ENCODE measurements at places on chromosomes 11 and 22.

DNA sequence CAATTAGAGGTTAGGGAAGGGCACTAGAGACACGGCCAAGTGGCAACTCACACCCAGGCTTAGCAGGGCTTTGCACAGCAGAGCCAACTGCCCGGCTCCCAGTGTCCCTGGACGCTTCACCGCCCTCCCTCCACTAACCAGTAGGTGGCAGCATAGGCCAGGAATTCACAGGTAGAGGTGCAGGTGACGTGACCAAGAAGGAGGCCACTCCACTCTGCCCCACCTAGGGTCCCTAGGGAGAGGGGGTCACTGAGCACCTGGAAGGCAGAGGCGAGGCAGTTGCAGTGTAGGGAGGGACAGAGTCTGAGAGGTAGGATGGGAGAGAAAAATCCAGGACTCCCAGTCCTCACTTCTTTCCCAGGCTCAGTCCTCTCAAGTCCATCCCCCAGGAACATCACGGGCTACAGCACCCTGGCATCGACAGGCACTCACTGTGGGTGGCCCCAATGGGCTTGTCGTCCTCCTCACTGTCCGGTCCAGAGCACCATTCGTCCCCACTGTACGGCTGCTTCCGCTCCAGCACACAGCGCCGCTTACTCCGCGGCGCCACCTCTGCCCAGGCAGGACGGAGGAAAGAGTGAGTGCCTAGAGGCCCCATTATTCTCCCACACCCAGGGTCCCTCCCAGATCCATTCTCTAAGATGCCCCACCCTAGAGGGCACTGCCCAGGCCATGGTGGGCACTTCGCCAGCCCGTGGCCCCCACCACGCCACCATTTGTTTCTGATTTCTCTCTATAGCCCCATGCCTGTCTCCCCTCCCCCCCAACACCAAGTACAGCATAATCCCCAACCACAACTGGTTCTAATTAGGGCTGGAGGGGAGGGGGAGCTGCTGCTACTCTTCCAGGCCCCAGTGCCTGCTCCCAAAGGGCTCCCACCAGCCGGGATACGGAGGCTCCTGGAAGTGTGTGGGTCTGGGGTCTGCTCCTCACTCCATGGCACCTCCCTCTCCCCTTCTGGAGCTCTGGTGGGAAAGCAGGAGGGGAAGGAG is 18.4 kb downstream of the BCL9L start:
- peak; percentile 83 for DNase-seq

GRCh38 chr11:65420506-65420905 is 2.1 kb upstream of the NEAT1 start:
- no peak for DNase-seq

GRCh38 chr22:38412435-38413084 is 42.4 kb downstream of the KCNJ4 start:
- no peak for DNase-seq

GRCh38 chr11:47108214-47108613 is 68.5 kb downstream of the ARFGAP2 start:
- no peak for DNase-seq

- DNase-seq: no peak
These were observed 570.1 kb downstream of the BRD1 start for GRCh38 chr22:49257551-49257961.

DNA sequence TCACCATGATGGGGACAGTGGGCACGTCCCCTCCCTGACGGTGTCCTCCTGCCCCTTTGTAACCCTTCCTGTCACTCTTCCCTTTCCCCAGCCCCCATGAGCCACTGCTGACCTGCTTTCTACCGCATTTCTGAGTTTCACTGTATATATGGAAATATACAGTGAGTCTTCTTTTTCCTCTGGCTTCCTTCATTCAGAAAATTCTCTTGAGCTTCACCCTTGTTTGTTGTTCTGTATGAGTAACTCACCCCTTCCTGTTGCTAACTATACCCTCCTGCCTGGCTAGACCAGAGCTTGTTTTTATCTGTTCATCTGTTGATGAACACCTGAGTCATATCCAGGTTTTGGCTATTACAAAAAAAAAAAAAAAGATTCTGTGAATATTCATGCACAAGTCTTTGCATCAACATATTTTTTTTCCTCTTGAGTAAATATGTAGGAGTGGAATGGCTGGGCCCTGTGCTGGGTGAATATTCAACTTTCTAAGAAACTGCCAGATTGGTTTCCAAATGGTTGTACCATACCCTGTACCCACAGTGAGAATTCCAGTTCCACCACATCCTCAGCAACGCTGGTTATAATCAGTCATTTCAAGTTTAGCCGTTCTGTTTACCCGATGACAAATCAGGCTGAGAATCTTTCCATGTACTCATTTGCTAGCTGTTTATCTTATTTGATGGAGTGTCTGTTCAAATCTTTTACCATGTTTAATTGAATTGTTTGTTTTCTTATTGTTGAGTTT is 62.0 kb downstream of the IGF2 start:
- DNase-seq: no peak

DNA sequence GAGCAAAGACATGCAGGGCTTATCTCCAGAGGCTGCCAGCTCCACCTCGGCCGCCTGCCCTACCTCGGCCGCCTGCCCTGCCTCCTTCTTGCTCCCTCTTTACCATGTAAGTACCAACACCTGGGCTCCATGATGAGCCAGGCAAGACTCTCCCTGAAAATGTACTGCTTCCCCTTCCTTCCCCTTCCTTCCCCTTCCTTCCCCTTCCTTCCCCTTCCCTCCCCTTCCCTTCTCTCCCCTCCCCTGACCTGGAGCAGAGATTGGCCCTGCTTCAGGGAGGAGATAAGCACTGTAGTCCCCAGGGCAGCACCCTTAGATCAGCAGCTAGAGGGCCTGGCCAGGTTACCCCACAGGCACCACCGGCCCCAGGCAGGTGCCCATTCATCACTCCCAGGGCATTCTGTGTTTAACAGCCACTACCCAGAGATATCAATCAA is 25.4 kb upstream of the ADORA2A start:
- DNase-seq: no peak

DNA sequence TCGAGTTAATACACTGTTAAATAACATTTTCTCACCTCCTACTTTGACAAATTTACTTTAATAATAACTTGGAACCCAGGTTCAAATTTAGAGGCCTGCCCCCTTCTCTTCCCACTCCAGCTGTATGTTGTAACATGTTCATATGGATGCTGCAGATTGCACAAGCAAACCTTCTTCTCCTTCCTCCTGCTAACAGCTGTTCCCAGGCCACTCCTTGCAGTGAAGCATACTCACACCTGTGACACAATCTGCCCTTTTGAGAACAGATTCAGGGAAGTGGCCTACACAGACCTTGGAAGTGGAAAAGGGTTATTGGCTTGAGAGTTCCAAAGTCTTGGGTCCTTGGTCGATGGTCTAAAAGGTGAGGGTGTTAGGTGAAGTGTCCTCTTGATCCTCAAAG is 131.9 kb downstream of the TEAD1 start:
- no peak for DNase-seq

- no peak for DNase-seq
These were observed 10.9 kb upstream of the ADA2 start for GRCh38 chr22:17229991-17230630.

- no peak for DNase-seq
These were observed 17.3 kb downstream of the TRMU start for GRCh38 chr22:46352691-46353386.

GRCh38 chr22:47665151-47665550 is 902.7 kb downstream of the TBC1D22A start:
- no peak for DNase-seq

DNA sequence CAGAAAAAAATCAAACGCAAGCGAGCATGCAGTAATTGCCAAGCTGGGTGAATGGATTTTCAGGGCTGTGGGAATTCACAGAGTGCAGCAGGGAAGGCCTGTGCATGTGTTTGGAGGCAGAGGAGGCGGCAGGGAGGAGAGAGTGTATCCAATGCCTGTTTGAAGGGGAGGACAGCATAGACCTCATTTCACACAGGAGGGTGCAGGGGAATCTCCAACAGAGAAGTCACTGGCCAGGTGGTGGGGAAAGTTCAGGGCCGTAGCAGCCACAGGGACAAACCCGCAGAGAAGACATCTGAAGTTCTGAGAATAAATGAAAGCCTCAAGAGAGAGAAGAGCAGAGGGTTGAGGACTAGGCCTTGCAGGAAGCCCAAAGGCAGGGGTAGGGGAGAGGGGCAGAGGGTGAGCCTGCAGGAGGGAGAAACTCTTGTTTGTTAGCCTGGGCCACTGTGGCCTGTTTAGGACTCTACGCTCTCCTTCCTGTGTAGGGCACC is 19.2 kb upstream of the KDM2A start:
- DNase-seq: no peak

- no peak for DNase-seq
These were observed 21.4 kb downstream of the PATL1 start for GRCh38 chr11:59647245-59647980.

GRCh38 chr11:69944146-69944795 is 125.1 kb upstream of the FGF3 start:
- DNase-seq: no peak

DNA sequence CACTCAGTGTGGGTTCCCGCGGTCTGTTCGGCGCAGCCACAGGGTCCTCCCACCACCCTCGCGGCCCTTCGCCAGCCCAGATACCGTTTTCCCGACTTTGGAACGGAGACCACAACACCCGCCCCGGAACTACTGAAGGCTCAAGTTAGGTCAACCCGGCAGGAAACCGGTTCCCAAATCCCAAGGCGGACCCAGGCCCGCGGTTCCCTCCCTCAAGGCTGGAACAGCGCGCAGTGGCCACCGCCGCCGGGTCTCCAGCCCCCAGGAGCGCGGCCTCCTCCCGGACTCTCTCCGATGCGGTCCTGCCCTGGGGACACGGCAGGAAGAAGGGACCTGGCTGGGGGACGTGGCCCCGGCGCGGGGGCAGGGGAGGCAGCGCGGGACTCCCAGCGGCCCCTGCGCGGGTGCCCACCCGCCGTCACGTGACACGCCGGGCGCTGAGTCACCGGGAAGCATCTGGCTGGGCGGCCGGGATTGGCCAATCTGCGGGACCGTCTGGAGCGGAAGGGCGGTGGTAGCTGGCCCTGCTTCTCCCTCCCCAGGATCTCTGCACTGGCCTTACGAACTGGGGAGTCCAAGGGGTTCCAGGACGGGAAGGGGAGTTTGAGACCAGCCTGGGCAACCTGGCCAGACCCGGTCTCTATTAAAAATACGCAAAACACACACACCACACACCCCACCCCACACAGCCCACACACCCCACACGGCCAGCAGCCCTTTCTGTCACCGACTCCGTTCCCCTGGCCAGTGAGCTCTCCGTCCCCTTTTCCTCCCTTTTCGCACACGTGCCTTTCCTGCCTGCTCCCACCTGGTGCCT is 21.5 kb upstream of the MALAT1 start:
- DNase-seq: peak; percentile 97

DNA sequence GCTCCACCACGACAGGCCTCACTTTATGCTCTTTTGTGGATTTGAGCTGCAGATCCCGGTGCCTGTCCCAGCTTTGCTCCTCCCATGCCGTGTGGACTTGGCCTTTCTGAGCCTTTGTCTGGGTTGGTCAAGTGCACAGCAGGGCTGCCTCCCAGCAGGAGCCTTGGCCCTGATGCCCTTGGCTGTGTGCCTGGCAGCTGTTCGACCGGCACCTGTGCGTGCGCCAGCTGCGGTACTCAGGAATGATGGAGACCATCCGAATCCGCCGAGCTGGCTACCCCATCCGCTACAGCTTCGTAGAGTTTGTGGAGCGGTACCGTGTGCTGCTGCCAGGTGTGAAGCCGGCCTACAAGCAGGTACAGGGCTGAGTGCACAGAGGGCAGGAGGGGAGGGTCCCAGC is 46.5 kb downstream of the MYO7A start:
- no peak for DNase-seq

- no peak for DNase-seq
These were observed 60.5 kb upstream of the SLC5A12 start for GRCh38 chr11:26782220-26782965.

DNA sequence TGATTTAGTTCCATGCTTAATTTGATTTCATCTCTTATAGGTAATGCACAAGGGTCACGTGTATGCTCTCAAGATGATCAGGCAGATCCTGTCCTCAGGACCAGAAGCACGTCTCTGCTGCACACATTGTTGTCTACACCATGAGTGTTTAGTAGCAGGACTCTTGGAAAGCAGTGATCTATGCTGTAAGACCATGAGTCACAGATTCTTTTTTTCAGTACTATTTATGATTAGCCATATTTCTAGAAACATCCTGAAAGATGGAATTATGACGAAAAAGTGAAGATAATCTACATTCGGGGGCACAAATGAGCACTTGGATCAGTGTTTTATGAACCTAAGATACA is 29.6 kb downstream of the ZBED4 start:
- DNase-seq: no peak

- peak; percentile 91 for DNase-seq
These were observed 146.8 kb upstream of the ZC3H12C start for GRCh38 chr11:109946322-109946846.

DNA sequence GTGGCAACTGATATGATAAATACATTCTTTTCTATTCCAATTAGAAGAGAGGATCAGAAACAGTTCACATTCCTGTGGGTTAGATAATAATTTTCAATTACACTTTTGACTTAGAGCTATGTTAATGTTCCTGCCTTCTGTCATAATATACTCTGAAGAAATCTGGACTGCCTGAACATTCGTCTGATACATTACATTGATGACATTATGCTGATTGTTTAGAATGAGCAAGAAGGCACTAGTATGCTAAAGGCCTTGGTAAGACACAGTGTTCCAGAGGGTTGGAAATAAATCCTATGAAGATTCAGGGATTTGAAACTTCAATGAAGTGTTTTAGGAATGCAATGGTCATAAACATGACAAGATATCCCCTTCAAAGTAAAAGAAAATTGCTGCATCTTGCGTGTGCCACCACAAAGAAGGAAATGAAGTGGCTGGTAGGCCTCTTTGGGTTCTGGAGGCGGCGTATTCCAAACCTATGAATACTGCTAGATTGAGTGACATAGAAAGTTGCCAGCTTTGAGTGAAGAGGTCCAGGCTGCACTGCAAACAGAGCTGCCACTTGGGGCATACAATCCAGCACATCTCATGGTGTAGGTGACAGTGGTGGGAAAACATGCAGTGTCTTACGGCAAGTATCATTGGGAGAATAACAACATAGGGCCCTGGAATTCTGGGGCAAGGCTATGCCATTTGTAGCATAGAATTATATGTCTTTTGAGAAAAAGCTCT is 21.2 kb upstream of the PDE3B start:
- DNase-seq: no peak

DNA sequence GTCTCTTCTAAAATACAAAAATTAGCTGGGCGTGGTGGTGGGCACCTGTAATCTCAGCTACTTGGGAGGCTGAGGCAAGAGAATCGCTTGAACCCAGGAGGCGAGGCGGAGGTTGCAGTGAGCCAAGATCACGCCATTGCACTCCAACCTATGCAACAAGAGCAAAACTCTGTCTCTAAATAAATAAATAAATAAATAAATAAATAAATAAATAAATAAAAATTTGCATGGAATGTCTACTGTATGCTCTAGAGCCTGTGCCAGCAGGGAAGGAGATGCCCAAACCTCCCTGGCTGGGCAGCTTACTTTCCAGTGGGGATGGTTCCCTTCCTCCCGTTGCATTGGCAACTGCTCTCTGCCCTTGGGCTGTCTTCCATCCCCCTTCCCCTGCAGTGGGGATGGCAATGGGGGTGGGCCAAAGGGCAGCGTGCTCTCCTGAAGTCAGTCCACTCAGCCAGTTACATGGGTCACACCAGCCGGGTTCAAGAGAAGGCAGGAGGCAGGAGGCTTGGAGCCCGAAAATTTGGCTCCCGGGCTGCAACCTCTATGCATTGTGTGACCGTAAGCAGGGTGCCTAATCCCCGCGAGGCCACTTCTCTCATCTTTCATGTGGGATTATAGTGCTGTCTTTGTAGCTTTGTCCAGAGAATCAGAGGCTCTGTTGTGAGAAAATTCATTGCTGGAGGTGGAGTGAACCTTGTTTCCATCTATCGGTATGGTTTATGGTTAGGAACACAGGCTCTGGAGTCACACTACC is 1.4 kb upstream of the LRRC10B start:
- DNase-seq: no peak

Measured in globus pallidus (tissue), 1 donor.